NCI-H2227 treated with DMSO at 0.1 percent for 48 hours (cell line): ENCODE measurements at places on chromosomes 1 and 21.

DNA sequence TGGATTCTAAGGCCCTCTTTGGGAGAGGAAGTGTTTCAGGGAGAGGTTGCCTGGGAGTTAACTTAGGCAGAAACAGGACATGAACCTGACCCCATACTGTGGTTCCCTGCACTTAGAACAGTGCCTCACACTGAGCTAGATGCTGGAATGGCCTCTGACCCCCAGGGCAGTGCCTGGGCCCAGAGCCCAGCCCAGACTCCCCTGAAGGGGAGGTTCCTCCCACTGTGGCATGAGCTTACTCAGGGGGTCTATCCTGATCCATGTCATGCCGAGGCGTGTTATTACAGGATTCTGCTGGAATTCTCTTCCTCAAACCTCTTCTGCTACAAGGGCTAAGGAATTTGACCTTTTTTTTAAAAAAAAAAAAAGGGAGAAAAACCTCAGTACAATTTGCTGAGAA is 72.2 kb downstream of the MRPL37 start:
- no peak for DNase-seq

GRCh38 chr1:228900886-228901392 is 165.7 kb downstream of the RHOU start:
- DNase-seq = no peak

GRCh38 chr1:37292789-37293188 is 181.6 kb upstream of the ZC3H12A start:
- DNase-seq = no peak

DNA sequence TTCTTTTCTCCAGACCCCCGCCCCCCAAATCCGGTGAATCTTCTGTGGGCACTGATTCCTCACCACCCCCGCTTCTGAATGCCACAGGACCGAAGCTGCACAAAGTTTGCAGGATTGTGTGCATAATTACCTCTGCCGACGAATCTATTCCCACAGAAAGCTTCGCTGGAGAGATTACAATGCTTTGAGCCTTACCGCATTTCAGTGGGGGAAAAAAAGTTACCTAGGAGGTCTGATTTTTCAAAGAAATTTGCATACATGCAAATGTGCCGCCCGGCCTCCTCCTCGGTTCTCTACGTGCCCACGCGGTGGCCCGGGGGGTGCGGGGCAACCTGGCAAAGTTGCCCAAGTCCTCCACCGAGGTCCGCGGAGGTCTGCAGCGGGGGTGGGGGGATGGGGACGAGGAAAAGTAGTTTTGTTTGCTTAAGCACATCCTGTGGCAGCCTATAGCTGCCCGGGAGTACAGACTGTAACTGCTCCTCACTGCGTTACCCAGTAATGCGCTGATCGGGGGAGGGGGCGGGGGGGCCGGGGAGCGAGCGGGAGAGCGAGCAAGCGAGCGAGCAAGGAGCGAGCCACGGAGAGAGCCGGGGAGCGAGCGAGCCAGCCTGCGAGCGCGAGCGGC is 563 bp upstream of the NFIA start:
- peak; percentile 43 for DNase-seq

DNA sequence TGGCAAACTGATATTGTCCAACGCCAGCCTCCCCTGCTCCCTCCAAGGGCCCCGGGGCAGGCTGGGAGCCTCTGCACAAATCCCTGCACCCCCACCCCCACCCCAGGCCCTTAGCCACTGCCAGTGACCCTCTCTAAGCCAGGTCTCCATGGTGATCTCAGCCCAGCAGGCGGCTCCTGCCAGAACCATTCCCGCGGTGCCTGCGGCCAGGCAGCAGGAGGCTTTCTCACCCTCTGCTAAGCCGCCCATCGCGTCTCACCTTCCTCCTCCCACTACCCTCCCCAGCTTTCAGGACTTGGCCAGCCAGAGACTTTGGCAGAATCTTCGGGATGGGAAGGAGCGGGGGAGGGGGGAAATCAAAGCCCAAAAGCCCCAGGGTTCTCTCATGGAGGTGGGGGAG is 46.8 kb upstream of the WASF2 start:
- no peak for DNase-seq

DNA sequence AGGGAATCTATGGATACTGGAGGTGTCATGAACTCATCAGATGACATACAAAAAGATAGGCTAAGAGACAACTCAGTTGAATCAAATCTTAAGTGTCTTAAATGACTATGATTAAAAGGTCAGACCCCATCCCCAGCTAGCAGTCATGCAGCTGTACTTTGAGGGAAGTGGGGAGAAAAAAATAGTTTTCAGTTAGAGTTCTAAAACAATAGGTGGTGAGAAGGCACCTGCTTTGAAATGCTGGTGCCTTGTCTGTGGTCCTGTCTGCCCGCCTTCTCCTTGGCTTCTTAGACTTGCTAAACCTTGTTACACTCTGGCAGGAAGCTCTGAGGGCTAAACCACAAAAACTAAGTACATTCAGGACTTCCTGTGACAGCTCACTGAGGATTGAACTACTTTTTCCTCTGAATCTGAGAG is 15.3 kb downstream of the CD2 start:
- DNase-seq = no peak

- no peak for DNase-seq
Measured at GRCh38 chr1:8431019-8431418, 113.1 kb downstream of the SLC45A1 start.

- no peak for DNase-seq
Measured at GRCh38 chr1:221834698-221835513, 93.0 kb upstream of the DUSP10 start.

- DNase-seq = no peak
Measured at GRCh38 chr21:38863843-38864363, 58.2 kb downstream of the ETS2 start.

GRCh38 chr1:22263359-22263758 is 120.5 kb upstream of the WNT4 start:
- DNase-seq = no peak

DNA sequence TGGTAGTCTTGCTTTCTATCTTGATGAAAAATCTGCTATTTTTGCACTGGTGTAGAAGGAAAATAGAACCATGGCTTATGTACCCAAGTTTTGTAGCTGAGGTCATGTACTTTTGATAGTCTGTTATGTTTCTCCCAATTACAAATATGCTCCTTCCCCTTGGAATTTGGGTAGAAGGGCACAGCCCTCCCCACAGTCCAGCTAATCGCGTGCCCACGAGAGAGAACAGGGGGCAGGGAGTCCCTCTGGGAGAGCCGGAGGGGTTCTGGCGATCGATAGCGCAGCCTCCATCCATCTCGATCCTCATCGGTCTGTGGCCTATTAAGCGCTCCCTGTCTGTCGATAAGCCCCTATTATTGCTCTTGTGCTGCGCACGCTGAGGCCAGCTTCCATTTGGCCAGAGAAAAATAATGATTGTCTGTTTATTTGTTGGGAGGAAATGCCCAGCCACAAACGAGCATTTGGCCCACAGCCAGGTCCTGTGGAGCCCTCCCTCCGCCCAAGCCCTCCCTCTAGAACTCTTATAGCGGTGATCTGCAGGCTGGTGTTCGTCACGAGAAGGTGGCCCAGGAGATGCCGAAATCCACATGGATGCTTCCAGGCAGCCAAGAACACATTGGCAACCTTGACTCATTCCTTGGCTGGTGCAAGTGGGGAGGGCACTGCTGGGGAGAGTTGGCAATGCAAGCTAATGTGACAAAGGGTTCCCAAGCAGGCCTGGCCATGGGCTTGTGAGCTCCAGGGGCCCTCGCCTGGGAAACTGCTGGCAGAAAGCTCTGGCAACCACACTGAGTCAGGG is 134.7 kb upstream of the TNR start:
- DNase-seq = peak; percentile 88

- no peak for DNase-seq
Measured at GRCh38 chr1:103362348-103363007, 163.0 kb upstream of the RNPC3 start.

- no peak for DNase-seq
Measured at GRCh38 chr1:58854576-58854975, 70.7 kb upstream of the JUN start.

DNA sequence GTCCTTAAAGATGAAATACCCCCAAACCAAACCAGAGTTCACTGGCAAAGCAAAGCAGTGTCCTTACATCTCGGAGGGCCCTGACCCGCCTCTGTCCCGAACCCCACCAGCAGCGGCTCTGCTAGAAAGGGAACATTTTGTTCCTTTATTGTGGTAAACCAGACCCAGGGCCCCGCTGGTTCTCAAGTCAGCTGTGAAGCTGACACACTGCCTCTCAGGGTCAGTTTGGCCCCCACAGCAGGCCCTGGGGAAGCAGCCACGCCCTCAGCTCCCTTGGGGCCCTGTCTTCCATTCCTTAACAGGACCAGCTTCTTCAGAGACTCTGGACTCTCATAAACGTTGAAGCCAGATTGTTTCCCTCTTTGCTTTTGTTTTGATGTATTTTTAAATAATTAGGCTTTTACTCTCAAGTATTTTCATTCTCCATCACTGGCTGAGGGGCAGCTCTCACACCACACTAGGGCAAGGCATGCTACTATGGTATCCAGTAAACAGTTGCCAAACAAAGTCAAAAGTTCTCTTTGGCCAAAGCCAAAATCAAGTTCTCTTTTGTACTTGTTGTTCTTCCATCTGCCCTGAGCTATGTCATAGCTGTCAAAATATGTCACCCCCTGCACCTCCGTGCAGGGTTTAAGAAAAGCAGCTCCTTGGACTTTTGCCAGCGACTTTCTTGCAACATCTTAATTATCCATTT is 61.1 kb upstream of the ANGPTL1 start:
- no peak for DNase-seq

- no peak for DNase-seq
Measured at GRCh38 chr1:3816331-3817137, 20.2 kb upstream of the LRRC47 start.

GRCh38 chr1:52238474-52238873 is 96.6 kb downstream of the ZFYVE9 start:
- no peak for DNase-seq

GRCh38 chr1:181033799-181034451 is at the start of gene MR1:
Gene MR1, plus strand, starts transcription at chr1:181033983. Its CDS starts 25 bp downstream, at chr1:181034008.
- peak; percentile 69 for DNase-seq

GRCh38 chr1:242886137-242886536 is 361.6 kb upstream of the PLD5 start:
- no peak for DNase-seq

- DNase-seq = no peak
Measured at GRCh38 chr21:31727181-31727580, 4.7 kb downstream of the SCAF4 start.

DNA sequence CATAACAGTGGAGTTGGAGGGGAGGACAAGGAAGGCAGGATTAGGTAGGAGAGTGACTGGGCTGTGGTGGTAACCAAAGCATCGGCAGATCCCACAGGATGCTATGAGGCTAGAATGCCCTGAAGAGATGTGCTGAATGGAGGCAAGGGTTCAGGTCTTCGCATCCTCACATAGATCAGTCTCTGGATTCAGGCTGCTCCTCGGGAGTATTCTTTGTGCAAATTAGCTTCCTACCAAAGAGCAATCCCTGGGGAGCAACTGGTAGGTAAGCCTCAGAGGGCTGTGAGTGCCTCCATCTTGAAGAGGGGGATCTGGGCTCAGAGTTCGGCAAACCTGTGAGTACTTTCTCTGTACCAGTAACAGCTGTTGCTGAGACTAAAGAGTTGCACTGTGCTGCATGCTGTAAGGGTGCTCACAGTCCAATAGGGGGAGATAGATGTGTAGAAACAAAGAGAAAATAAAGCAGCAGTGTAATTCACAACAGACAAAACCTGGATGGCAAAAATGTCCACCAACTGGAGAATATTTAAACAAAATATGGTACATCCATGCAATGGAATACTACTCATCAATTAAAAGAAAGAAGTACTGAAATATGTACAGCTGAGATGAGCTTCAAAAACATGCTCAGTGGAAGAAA is 322.4 kb upstream of the DEPDC1 start:
- DNase-seq = peak; percentile 7

DNA sequence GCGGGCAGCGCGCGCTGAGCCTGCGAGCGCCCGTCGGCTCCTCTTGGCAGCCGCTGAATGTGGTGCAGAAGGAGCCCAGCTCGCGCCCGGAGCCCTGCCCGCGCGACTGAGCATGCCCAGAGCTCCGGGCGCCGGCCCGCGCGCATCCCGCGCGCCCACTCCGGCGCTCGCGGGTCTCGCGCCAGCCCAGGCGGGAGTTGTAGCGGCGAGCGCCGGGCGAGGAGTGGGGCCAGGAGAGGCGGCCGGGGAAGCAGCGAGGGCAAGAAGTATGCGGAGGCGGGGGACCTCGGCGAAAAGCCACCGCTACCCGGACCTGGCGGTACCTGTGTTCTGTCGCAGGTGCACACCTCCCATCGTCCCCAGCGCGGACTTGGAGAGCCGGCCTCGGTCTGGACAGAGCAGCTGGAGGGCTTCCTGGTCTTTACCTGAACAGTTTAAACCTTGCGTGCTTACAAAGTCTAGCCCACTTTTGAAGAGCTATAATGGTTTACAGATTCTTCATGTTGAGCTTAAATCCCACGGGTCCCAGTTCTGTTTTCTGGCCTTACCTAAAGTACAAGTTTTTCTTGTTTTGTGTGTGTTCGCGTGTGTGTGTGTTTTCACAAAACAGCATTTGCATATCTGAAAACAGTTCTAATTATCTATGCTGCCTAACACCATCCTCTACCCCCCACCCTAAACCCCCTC is at the start of gene DDAH1:
Gene DDAH1 (minus strand): TSS at position 61 of the 687 bp plus-strand sequence. CDS start 114 bp downstream, outside the sequence.
- DNase-seq = peak; percentile 13

GRCh38 chr1:14549897-14550620 is 48.4 kb upstream of the KAZN start:
- DNase-seq = no peak

- no peak for DNase-seq
Measured at GRCh38 chr1:66214901-66215300, 319.1 kb upstream of the SGIP1 start.

- peak; percentile 29 for DNase-seq
Measured at GRCh38 chr1:156838972-156839371, 19.9 kb downstream of the INSRR start.

DNA sequence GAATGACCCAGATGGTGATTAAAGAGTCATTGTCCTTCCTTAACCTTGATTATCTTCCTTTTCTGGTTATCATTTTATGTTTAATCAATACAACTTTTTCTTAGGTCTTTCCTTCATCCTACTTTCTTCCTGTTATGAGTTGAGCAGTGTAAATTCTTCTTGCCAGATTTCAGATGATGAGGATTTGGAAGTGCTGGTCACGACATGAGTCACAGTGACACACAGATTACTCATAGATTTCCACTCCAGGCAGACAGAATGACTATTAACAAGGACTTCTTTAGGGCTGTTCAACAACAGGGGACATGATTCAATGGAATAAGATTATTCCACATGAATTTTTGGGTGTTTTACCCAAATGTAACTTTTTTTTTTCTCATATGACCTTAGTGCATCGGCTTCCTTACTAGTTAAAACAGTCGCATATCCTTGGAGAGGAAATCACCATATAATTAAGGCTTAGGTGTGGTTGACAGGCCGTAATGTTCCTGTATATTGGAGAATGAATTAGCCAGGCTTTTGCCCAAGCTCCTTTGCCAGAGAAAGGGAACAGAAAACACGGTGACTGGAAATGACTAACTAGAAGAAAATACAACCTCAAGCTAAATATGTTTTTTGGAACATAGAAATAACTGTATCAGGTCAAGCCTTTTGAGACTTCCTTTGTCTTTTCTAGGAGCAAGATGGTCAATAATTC is 44.2 kb downstream of the PRRX1 start:
- DNase-seq = no peak

- no peak for DNase-seq
Measured at GRCh38 chr1:43919906-43920305, 13.7 kb upstream of the ARTN start.

GRCh38 chr1:13890766-13891165 is 190.8 kb downstream of the PRDM2 start:
- no peak for DNase-seq

GRCh38 chr21:16239659-16240265 is 510.0 kb downstream of the USP25 start:
- DNase-seq = no peak
